ENCODE measurements at places on chromosomes 2 and 18.

DNA sequence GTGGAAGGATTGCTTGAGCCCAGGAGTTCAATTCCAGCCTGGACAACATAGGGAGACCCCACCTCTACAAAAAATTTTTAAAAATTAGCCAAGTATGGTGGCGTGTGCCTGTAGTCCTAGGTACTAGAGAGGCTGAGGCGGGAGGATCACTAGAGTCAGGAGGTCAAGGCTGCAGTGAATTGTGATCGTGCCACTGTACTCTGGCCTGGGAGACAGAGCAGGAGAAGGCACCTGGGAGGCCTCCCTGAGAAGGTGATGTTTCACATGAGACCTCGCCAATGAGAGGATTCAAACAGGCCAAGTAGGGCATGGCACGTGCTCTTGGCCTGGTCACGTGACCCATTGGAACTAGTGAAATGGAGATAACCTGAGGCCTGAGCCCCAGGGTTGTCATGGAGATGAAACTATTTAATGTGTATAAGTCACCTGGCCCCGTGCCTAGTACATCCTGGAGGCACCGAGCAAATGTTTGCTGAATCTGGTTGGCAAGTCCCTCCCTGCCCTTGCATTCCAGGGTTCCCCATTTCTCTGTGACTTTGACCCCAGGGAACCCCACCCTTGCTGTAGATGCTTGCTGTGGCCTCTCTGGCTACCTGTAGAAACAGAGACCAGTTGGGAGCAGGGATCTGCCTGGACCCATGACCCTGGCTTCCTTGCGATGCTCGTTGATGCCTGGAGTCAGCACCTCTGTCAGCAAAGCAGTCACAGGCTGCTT, 26.1 kb upstream of the ROCK2 start:
- no peak for DNase-seq

- DNase-seq: no peak
Measured at GRCh38 chr18:79637181-79637920, 42.3 kb upstream of the CTDP1 start.

GRCh38 chr18:908758-909724, 4.4 kb downstream of the ADCYAP1 start:
- no peak for DNase-seq

DNA sequence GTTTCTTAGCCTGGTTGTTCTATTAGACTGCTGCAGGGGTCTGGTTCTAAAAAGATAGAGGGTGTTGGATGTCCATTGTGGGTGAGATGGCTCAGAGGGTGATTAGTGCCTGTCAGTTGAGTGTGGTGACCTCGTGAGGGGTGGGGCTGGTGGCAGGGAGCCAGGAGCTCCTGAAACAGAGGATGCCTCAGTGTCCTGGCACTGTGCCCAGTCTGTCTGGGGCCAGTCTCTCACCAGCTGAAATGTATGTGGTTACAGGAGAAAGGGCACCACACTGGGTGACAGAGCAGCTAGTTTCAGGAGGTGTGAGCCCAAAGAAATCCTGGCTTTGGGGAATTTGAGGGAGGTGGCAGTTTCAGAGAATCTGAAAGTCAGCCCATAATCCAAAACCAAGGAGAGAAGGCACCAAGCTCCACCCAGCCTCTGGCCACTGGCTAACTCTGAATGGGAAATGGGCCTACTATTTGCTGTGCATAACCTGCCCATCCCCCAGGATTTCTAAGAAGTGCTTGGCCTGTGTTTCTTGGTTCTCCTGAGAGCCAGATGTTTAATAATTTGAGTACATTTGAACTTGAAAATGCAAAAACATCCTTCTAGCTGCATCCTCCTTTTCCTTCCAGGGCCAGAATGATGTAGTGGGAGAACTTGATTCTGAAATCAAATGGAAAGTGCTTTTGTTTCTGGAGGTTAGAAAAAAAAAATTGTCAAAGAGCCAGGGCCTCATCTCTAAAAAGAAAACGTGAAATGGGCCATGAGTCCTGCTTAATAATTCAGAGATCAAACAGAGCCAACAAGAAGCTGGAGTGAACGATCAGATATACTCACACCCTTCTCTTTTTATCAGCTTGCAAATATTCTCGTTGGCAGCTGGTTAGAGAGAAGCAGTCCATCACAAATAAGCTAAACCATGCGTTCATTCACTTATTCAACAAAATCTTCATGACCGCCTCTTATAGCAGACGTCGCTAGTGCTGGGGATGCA, 92.3 kb downstream of the B3GNT2 start:
- no peak for DNase-seq

GRCh38 chr2:30225131-30225762, 6.1 kb upstream of the LBH start:
- peak; percentile 21 for DNase-seq

DNA sequence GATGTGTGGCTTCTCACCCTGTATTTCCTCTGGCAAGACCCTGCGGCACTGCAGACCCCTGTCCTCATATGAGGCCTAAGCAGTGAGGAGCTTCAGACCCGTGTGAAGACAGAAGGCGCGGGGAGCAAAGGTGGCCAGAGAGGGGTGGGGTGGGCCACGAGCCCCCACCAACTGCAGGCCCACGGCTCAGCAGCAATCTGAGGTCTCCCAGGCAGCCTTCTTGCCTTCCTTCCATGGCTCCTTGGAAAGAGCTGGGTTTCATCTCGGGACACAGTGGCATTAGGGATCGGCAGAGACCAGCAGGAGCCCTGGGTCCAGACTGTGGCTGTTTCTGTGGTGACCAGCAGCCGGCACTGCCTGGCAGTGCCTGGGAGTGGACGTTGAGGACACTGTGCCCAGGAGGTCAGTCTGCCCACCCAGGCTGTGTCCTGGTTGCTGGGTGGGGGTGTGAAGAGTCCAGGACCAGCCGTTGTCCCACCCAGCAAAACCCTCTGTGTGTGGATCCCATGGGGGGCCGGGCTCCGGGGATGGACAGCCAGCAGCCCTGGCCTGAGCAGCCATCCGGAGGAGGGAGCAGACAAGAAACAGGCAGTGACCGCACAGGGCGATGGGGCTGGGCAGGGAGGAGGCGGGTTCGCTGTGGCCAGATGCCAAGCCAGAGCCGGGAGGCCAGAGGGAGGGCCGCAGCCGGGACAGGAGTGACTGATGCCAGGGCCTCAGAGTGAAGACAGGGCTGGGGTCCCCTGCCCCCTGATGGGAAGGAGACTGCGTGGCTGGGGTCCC, 73.8 kb downstream of the RRM2 start:
- DNase-seq: no peak

GRCh38 chr2:19111354-19111753, 247.1 kb downstream of the OSR1 start:
- no peak for DNase-seq

- no peak for DNase-seq
Measured at GRCh38 chr2:216676630-216677029, 18.7 kb downstream of the IGFBP5 start.

GRCh38 chr18:13618760-13619438, 107.5 kb downstream of the FAM210A start:
- no peak for DNase-seq

- DNase-seq: no peak
Measured at GRCh38 chr18:59881728-59882656, 17.8 kb upstream of the PMAIP1 start.

- DNase-seq: no peak
Measured at GRCh38 chr2:231456295-231457004, 7.8 kb downstream of the NCL start.

DNA sequence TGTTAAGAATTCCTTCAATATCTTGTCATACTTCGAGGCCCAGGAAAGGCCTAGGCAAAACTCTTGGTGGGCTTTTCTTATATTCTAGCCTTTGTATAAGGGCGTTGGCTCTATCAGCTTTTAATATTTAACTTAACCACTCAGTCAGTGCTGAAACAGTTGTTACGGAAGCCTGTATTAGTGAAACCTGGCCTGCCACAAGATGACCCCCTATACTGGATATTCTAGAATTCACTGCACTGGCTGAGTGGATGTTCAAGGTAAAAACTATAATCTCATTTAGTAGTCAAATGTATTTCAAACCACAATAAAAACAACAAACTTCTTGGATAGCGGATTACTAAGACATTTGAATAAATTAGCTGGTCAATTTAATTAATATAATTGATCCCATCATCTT, 91.7 kb upstream of the HNMT start:
- DNase-seq: no peak

Measured in memory B cell (primary cell).